Hair follicle dermal papilla cell (primary cell): ENCODE measurements at places on chromosomes 12 and 14. TPM values are rescaled to one million over a fixed set of nuclear protein-coding genes. Genes with fewer than 3 reads are reported as not detected.

The RAB35 gene
- 39.0 and 40.4 TPM in 2 replicates for total RNA-seq

The TMEM179 gene
- not detected in 2 replicates for total RNA-seq

The RASAL1 gene
- total RNA-seq, result not detected in 2 replicates

The OTX2 gene
- not detected in 2 replicates for total RNA-seq

The PRIM1 gene
- 3.7 and 4.1 TPM in 2 replicates for total RNA-seq

The KRT79 gene
- not detected in 2 replicates for total RNA-seq

The SYNE3 gene
- total RNA-seq, result 46.9 and 56.1 TPM in 2 replicates

The FSCB gene
- not detected in 2 replicates for total RNA-seq

The USP44 gene
- total RNA-seq, result under 0.01 and 0.12 TPM in 2 replicates

The HOXC10 gene
- 0.16 TPM in 1 of 2 replicates, not detected in the other for total RNA-seq
